ENCODE measurements at places on chromosomes 6 and 20. TPM values are rescaled to one million over a fixed set of nuclear protein-coding genes. Genes with fewer than 3 reads are reported as not detected.

Gene MOG
- total RNA-seq = not detected

Gene TRIM38
- total RNA-seq = 16.1 TPM

Gene CRIP3
- total RNA-seq = 1.7 TPM

Gene RHAG
- total RNA-seq = not detected

Gene IMPG1
- not detected for total RNA-seq

Gene MACROD2
- 4.5 TPM for total RNA-seq

- no peak for DNase-seq
Measured at GRCh38 chr6:99246602-99247001, 102.9 kb downstream of the FAXC start.

- DNase-seq = no peak
Measured at GRCh38 chr6:143675382-143675900, 2.3 kb upstream of the PHACTR2 start.

DNA sequence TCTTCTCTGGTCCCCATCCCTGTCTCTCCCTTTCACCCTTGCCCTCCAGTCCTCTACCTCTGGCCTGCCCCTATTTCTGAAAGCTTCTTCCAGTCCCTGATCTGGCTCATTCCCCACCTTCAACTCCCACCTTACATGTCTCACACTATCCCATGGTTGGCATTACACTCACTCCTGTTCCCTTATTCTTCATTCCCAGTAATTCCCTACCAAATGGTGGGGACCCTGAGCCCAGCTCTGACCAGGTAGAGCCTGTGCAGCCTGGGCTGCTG is 6.4 kb downstream of the TP53INP2 start:
- DNase-seq = no peak

DNA sequence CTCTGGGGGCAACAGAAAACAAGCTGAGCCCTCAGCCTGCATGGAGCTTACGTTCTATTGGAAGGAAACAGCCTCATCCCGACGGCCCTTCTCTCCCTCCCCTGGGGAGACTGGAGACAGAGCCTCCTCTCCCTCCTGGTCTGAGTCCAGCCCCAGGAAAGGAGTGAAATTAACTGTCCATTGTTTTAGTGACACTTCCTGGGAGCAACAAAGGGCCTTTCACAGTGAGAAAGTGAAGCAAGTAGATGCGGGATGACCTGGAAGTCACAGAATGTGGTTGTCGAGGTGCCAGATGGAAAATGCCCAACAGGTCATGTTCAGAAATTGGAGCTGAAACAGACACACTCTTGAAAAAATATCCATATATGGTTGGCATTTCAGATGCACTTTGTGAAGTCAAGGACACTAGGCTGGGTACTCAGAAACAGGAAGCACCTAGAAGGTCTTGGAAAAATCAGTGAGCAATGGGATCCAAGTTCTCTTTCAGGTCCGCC is 77.8 kb downstream of the TFAP2C start:
- no peak for DNase-seq

GRCh38 chr20:51529081-51529681 is 13.3 kb downstream of the NFATC2 start:
- DNase-seq = no peak

DNA sequence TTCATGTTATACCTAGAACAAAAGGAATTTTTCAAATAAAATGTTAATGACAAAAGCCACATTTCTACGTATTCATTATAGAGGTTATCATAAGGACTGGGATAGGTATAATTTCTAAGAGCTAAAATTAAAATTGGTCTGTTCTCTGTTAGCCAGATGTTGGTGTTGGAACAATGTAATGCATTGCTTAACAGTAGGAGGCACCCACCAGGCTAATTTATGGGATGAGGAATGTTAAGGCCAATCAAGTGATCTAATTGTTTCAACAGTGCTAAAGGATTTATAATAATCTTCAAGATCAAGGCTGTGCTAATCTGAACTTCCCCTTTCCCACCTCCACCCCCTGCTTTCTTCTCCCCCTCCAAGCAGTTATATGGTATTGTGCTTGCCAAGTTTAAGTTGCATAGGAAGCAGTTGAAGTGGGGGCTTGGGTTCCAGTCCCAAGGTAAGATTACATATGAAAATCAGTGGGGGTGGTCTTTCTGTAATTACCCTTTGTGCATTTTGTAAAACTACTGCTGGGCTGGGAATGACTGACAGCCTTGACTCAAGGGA is 89.2 kb upstream of the BACH2 start:
- DNase-seq = peak; percentile 64

DNA sequence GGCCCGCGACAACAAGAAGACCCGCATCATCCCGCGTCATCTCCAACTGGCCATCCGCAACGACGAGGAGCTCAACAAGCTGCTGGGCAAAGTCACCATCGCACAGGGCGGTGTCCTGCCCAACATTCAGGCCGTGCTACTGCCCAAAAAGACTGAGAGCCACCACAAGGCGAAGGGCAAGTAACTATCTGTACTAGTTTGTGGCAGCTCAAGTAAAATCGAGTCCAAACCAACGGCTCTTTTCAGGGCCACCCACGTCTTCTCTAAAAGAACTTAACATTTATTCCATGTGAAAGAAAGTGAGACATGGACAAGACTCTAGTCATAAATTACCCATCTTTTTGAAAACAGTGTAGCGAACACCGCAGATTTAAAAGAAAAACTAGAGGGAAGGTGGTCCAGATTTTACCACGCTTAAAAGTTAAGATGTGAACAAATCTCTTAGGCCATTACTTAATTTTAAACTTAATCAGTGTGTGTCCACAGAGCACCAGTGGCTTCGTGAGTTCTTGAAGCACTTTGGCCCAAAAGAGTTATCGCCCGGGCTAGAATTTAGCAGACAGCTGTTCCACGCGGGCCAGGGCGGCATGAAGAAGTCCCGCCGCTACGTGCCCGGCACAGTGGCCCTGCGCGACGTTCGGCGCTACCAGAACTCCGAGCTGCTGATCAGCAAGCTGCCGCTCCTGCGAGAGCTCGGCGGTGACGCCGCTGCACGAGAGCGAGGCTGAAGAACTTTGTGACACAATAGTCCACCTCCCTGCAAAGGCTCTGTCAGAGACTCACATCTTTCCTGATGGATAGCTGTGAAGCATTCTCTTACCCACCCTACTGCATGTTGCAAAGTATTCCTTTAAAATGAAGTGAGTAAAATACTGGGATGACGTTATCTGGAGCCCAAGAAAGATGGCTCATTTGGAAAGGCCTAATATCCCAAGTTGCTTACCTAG is 113.9 kb upstream of the PRSS16 start:
- DNase-seq = peak; percentile 89

DNA sequence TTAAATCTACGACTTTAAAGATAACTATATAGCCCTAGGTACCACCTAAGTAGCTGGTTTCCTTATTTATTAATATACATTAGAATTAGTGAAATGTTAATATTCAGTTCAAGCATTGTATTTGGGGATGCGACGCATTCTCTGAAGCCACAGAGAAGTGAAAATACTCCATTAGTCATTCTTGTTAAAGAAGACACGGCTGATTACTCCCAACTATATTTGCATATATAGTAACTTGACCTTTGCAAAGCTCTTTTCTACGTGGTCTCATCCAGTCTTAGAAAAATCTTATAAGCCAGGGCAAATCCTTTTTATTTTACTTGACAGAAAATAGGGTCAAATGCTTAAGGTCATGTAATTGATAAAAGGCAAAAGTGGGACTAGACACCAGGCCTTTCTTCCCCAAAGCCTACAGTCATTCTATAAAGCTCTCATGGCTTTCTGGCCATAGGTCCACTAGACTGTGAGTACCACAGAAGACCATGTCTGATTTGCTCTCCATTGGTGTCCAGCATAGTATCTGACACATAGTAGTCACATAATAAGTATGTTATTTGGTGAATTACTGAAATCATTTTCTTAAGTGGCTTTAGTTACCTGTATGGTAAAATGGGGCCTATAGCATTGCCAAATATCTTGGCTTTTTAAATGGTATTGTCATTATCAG is 11.3 kb downstream of the ZHX3 start:
- peak; percentile 47 for DNase-seq

GRCh38 chr6:157224951-157225574 is 98.3 kb downstream of the TMEM242 start:
- no peak for DNase-seq

DNA sequence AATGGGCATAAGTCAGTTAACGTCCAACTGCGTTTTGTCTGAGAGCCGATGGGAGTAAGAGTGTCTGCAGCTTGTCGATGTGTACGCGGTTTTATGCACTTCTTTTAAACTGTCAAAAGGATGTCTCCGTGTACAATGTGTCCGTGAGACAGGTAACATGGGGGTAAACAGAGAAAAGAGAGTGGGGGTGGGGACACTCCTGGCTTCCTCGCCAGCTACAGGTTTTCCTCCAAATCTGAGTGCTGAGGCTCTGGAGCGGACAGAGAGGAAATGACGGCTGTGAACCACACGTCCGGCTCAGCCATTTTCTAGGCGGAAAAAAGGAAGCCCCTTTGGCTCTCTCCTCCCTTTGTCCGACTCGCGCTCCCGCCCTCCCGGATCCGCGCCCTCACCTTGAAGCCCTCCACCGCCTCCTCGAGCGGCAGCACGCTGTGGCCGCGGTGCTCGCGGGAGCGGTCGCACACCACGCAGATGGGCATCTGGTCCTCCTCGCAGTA is 916 bp downstream of the TRIM27 start:
- DNase-seq = peak; percentile 74

GRCh38 chr6:160520043-160520904 is 143.8 kb downstream of the LPA start:
- DNase-seq = peak; percentile 30

DNA sequence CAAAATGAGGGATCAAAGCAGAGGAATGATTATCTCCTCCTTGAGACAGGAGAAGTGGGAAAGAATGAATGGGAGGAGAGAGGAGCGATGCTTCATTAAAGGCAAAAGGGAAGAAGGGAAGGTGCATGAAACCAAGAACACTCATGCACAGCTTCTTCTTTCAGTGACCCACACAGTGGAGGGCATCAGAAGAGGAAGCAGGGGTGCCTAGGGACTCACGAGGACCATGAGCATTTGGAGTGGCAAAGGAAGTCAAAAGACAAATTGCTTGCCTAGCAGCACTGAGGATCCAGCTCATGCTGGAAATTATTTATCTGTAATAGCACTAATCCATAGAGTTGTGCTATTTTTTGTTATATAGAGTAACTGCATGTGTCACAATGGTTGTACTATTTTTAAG is 66.1 kb downstream of the SMLR1 start:
- DNase-seq = no peak

Measured in OCI-LY7 (cell line).